Activated T-helper 9 cell treated with anti-CD3 and anti-CD28 coated beads, Interleukin-2, amount 50 U/mL, for 16 hours (primary cell): ENCODE measurements at places on chromosomes 12 and 14.

DNA sequence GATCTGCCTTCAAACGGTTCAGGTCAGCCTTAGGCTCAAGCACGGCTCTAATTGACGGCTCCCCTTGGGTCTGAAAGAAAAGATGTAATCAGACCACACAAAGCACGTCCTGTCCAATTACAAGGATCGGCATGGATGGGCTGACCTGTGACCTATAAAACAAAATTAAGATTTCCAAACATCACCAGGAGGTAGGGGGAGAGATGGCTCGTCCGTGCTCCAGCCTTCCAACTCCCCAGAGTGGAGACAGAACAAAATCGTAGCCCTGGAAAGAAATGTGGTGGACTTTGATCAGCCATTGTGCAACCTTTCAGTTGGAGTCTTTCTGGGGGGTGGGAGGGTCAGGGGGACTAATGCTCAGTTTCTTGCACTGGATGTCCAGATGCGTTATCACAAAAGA, 226.6 kb upstream of the DIO3 start:
- no peak for DNase-seq

- DNase-seq: no peak
These were observed 43.3 kb downstream of the ACTN1 start for GRCh38 chr14:68935761-68936214.

DNA sequence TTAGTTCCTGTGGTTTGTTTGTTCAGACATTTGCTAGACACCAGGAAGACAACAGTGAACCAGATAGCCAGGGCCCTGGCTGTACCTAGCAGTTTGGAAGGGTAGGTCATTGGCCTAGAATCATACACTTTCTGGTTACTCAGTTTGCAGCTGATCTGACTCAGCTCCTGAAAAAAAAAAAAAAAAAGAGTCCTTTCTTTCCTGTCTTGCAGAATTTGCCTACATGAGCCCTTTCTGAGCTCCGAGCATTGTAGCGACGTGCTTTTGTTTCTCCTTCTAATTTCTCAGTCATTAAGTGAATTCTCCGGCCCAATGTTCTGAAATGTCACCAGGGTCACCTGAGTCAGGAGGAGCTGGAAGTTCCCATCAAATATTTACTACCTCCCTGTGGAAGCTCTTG, 2.4 kb downstream of the CABP1 start:
- no peak for DNase-seq

DNA sequence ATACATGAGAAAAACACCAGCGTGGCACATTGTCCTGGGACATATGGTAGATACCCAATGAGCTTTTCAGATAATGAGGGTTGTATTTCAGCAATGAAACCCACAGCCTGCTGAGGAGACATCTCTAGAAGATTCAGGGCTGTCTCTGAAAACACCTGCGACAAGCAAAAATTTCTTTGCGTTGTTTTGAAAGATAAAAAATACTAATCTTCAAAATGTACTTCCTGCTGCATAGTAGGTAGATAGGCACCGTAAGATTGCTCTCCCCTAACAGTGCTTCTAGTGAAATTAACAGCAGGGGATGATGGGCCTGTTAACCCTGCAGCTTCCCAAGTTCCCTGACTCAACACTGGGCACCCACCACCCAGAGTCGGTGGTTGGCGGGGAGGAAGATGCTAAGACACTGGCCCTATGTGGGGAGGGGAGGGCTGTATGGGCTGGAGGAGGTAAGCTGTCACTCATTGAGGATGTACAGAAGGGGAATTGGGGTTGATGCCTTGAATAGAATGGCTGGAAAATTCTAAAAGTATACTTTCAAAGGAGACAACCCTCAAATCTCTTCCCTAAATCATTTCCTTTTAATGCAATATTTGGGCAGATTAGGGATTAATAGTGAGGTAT, 20.0 kb downstream of the ZFP36L1 start:
- DNase-seq: no peak

GRCh38 chr12:109044241-109044640, 8.1 kb upstream of the USP30 start:
- DNase-seq: no peak

DNA sequence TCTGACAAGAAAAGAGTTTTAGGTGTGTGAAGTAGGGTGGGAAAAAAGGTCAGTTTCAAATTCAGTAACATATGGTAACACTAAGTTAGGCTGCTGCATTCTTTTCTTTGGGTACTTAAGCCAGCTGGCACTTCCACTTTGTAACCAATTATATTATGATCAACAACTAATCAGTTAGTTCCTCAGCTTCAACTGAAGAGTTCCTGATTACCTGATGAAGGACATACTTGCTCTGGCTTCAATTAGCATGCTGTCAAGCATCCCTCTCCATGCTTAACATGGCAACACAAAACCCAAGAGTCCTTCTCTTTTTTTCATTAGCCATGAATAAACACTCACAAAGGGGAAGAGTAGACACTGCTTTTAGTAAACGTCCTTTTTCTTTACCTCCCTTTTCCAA, 6.8 kb upstream of the KANSL2 start:
- no peak for DNase-seq

GRCh38 chr14:104826189-104826860, 25.4 kb downstream of the ZBTB42 start:
- peak; percentile 95 for DNase-seq

DNA sequence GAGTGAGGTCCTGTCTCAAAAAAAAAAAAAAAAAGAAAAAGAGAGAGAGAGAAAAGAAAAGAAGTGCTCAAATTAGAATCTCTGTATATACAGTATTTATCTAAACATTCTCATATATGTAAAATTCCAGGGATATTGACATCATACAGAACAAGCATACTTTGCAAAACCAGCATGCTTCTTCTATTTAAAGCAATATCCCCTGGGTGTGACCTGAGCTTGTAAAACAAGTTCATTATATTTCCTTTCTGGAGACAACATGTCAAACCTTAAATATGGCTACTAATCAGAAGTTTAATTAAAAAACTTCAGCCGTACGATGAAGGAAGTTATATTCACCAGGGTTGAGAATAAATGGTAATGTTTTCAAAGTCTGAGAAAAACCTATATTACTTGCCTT, 175.8 kb upstream of the HMGA2 start:
- DNase-seq: no peak

DNA sequence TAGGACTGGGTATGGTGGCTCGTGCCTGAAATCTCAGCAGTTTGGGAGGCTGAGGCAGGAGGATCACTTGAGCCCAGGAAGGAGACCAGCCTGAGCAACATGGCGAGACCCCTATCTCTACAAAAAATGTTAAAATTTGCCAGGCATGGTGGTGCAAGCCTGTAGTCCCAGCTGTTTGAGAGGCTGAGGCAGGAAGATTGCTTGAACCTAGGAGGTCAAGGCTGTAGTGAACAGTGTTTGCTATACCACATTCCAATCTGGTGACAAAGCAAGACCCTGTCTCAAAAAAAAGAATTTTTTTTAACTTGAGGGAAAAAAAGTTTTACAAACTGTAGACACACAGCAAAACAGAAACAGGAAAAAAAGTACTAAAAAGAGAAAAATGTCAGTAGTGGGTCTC, 2.3 kb upstream of the MAP3K9 start:
- DNase-seq: no peak

GRCh38 chr12:27896419-27896990, 76.0 kb downstream of the PTHLH start:
- DNase-seq: no peak

GRCh38 chr12:28550757-28551704, 360.8 kb downstream of the CCDC91 start:
- DNase-seq: no peak
